Mesangial cell (primary cell): ENCODE measurements at places on chromosomes 3 and 15. TPM values are rescaled to one million over a fixed set of nuclear protein-coding genes. Genes with fewer than 3 reads are reported as not detected.

ROPN1 gene
- not detected in 2 replicates for total RNA-seq

STX19 gene
- not detected in 2 replicates for total RNA-seq

FMN1 gene
- 0.33 and 5.8 TPM in 2 replicates for total RNA-seq

LRRK1 gene
- 11.5 and 13.7 TPM in 2 replicates for total RNA-seq

TRPM1 gene
- not detected in 2 replicates for total RNA-seq

REC114 gene
- not detected in 2 replicates for total RNA-seq

CPA3 gene
- total RNA-seq = not detected in 2 replicates

SCN11A gene
- 0.13 TPM in 1 of 2 replicates, not detected in the other for total RNA-seq

GNAT1 gene
- total RNA-seq = not detected in 2 replicates

ZNF860 gene
- total RNA-seq = 0.65 and 1.9 TPM in 2 replicates

RTP1 gene
- total RNA-seq = not detected in 2 replicates

RPUSD2 gene
- total RNA-seq = 16.3 and 16.7 TPM in 2 replicates

WDR49 gene
- not detected in 2 replicates for total RNA-seq
